ENCODE measurements at places on chromosomes 7 and 10.

DNA sequence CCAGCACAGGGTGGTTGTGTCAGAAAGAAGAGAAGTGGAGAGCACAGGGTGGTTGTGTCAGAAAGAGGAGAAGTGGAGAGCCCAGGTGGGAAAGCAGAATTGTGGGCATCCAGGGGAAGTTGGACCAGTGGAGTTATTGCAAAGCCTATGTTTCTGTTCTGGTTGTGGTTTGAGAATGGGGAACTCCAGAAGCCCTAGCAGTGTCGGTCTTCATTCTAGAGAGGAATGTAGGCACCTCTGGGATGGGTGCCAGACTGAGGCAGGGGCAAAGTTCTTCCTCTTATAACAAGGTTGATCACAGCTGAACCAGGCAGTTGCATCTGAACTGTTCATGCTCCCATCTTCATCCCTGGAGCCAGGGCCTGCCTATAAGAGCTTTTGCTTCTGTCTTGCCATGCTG, 954 bp downstream of the FSCN3 start:
- DNase-seq: no peak

GRCh38 chr10:43861966-43862751, 213.5 kb upstream of the ZNF32 start:
- no peak for DNase-seq

DNA sequence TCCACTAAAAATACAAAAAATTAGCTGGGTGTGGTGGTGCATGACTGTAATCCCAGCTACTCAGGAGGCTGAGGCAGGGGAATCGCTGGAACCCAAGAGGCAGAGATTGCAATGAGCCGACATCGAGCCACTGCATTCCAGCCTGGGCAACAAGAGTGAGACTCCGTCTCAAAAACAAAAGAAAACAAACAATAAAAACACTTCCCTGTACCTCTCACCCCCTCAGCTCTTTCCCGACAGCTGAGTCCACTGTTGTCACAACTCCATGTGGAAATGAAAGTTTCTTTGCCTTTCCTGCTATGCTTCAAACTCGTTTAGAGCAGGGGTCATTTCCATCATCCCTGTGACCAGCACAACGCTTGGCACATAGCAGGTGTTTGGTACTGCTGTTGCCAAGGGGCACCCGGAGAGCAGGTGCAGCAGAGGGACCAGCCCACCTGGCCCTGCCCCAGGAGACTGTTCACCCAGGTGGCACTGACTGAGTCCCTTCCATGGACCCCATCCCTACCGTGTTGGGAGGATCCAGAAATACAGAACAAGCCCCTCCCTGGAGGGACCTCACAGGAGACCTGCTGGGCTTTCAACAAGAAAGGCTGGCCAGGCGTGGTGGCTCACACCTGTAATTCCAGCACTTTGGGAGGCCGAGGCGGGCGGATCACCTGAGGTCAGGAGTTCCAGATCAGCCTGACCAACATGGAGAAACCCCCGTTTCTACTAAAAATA, 4.9 kb downstream of the TMEM130 start:
- no peak for DNase-seq

GRCh38 chr7:44796034-44796503, 412 bp upstream of the PPIA start:
- peak; percentile 66 for DNase-seq

- DNase-seq: no peak
Observed at GRCh38 chr10:6056411-6057135, 5.6 kb downstream of the IL2RA start.

- DNase-seq: no peak
Observed at GRCh38 chr10:81969136-81969535, 94.1 kb downstream of the NRG3 start.

DNA sequence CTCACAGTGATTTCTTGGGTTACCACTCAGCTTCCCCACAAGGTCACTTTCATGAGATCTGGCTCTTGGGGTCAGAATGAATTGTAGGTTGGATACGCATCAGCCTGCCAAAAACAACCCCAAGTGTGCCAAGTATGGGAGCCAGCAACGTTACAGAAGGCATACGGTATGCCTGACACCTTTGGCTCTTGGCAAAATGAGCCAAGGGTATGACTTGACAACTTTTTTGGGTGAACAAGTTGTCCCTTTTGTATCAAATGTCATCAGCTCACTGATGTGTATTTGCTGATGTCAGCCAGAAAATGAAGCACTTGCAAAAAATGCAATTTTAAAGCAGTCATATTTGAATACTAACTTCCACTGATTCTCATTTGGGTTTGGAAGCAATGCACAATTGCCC, 168.4 kb downstream of the CACNB2 start:
- no peak for DNase-seq

DNA sequence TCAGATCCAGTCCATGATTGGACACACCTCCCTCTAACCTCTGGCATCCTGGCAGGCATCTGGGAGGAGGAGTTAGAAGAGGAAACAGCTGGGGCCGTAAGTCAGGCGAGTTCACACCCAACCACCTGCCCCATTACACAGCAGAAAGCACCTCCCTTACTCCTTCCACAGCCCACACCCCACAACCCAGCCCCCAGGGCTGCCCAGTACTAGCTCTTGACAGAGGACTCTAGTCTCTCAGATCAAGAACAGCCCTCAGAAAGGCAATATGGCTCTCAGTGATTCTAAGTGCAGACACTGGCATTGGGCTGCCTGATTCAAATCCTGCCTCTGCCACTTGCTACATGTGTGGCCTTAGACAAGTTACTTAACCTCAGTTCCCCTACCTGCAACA, 34.1 kb downstream of the KCNMA1 start:
- no peak for DNase-seq

- no peak for DNase-seq
Observed at GRCh38 chr7:157908006-157908782, 571.4 kb downstream of the DNAJB6 start.

All from HuH-7.5 (cell line).